ENCODE measurements at places on chromosomes 5 and 9.
A peak's percentile ranks its signal among the peaks of the same experiment; 100 is the strongest.

- no peak for DNase-seq
Measured at GRCh38 chr9:128103589-128103962, 24.0 kb downstream of the PTGES2 start.

DNA sequence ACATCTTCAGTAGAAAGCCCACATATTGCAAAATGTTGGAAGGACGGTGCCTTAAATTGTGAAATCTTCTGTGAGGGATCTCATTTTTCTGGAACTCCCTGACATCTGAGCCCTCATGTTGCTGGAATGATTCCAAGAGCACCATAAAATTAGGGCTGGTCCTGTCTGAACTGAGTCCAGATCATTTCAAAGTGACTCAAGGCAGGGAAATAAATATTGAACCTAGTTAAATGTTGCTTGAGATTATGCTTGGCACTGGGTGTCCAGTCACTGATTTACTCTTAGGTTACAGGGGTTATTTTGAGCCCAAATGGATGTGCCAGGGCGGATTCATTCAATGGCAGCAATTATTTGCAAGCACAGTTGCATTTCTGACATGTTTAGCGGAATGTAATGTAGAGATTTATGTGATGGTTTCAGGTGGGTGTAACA lies 437.0 kb downstream of the PIK3R1 start:
- DNase-seq: peak; percentile 13

GRCh38 chr9:126379661-126380360 lies 53.2 kb downstream of the MVB12B start:
- DNase-seq: no peak

DNA sequence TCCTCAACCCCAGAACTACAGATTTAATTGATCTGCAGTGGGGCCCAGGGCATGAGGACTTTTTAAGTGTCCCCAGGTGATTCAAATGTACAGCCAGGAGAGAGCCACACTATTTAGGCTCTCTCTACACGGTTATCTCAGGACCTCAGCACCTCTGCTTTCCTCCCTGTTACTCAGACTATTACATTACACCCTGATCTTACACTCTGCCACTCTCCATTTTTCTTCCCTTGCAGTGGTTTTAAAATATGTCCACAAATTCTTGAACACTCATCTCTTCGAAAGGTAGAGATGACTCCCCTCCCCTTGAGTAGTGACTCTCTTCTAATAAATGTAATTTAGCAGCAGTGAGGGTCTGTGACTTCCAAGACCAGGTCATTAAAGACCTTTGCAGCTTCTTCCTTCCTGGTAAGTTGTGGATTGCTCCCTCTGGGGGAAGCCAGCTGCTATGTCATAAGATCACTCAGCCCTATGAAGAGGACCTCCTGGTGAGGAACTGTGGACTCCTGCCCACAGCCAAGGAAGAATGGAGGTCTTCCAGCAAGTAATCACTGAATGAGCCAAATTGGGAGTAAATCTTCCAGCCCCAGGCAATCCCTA lies 87.5 kb upstream of the SSBP2 start:
- no peak for DNase-seq

GRCh38 chr9:107161338-107161737 lies 121.7 kb upstream of the RAD23B start:
- no peak for DNase-seq

- DNase-seq: no peak
Measured at GRCh38 chr5:11334404-11334803, 569.8 kb downstream of the CTNND2 start.

- no peak for DNase-seq
Measured at GRCh38 chr9:127754099-127755060, 19.3 kb upstream of the TOR2A start.

DNA sequence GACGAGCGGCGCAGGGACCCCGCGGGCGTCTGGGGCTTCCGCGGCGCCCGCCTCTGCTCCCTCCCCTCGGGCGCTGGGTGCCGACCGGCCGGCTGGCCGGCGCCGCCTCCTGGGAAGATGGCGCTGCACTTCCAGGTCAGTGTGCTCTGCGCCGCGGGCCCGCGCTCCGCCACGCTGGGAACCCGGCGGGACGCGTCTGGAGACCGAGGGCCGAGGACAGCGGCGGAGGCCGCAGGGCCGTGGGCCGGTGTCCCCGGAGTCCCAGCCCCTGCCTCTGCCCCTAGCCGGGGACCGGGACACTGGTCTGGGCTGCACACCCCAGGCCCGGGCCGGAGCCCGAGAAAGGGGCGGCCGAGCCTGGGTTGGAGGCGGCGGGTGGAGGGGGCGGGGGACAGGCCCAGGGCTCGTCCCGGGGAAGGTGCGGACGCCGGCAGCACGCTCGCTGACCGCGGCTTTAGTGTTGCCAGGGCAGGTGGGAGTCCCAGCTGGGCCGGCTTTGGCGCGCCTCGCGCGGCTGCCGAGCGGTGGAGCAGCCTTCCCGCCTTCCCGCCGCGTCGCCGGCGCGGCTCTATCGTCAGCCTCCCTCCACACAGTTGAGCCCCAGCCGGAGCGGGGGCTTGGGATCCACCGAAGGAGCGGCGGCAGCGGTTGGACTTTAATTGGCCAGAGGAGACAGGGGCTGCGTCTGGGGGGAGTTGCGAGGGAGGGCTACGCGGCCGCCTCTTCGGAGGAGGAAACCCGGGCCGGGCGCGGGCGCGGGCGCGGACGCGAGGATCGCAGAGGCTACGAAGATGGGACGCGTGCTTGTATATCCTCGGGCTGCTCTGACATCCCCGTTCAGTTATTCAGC lies at the start of gene RANBP17:
Gene RANBP17 (plus strand): TSS at position 102 of the 850 bp plus-strand sequence.
- peak; percentile 80 for DNase-seq

DNA sequence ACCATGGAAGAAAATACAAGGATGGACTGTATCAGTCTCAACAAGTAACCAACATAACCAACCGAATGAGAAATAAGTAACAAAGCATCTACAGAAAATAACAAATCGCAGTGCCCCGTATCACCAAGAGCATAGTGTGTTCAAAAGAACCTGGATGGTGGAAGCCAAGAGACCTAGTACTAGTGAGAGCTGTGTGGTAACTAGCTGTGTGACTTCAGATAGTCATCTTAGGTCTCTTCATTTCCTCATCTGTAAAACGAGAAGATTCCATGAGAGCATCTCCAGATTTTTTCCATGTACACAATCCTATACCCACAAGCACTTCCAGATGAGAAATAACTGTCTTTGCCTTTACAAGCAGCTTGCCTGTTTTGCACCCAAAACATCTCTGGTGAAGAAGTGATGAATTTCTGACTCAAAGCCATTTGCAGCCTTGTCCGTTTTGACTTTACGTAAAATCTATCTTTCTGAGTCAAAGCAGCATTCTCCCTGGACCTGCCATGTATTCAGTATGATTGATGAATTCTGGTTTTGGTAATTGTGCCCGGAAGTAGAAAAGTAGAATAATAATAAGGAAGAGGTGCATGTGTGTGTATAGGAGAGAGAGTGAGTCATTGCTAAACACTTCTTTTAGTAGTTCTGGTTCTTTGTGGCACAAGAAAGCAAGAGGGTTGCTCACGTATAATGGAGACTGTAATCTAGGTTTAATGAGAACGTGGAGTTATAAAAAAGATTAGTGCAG lies 41.0 kb downstream of the AOPEP start:
- no peak for DNase-seq

DNA sequence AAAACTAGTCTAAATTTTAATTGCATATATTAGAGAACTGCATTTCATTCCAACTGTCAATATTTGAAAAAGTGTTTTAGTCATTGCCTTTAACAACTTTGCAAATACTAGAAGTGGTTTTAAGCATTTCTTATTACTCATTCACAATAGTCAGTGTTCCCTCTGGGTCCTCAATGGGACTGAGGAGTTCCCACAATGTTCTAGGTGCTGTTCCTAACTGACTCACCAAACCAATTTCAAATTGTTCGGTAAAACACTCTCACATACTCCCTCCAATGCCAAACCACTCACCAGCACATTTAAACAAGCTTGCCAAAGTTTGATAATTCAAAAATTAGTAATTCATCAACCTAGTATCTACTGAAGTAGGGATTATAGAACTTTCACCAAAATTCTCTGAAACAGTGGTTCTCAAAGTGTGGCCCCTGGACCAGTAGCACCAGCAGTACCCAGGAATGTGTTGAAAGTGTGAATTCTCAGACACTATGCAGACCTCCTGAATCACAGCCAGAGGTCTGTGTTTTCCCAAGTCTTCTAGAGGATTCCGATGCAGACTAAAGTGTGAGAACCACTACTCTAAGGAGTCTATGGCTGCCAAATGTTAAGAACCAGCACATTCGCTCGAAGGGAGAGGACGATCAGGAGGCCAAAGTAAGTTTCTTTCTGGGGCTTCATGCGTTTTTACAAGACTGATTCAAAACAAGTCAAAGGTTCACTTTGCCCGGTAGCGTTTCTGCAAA lies 72.8 kb downstream of the APBA1 start:
- no peak for DNase-seq

DNA sequence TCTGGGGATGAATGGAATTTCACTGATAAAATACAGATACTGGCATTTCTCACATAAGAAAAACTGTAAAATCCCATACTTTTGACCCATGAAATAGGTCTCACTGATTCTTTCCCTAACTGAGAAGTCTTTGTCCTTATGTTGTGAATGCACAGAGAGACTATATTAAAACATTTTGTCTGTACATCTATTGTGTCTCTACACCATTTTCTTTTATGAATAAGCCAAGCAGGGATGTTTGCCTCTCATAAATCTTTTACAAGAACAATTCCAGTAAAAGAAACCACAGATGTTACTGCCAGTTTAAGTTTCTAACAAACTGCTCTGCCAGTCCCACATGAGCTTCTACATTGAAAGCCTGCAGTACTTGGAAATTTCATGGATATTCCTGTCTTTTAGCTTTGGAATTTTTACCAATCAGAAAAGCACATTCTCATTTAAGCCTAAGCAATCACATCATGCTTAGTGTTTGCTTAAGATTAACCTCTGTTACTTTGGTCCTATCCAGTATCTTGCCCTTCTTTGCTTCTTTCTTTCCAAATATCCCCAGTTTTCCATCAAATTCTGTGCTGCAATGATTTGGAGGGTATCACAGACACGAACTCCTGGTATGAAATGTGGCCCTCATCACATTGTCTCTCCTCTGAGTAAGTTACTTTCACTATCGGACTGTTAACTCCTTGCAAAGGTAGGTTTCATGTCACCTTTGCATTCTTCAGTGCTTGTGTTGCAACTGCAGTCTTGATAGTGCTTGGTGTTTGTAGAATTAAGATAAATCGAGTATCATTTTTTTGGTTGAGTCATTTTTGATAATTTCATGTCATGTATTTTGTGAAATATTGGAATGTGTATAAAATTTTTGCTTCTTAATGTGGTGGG lies 415.1 kb upstream of the ADAMTSL1 start:
- no peak for DNase-seq

DNA sequence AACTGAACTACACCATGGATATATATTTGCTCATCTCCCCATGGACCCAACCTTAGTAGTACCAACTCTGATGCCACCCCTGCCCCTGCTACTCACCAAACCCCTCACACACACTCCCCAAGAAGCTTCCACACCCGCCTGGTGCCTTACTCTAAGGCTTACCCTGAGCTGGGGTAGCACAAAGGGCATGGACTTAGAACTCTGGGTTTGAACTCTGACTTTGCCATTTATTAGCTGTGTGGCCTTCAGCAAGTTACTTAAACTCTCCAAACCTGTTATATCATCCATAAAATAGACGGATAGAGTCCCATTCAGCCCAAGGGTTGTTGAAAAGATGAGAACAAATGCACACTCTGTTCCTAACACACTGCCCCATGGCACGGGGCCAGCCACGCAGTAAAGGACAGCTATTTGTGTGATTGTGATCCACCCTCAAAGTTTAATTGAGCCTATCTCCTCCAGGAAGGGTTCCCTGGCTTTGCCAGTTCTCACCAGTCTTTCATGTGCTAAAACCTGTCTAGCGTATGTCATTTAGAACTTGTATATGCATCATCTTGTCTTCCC lies 111.0 kb downstream of the KLHL3 start:
- DNase-seq: no peak

DNA sequence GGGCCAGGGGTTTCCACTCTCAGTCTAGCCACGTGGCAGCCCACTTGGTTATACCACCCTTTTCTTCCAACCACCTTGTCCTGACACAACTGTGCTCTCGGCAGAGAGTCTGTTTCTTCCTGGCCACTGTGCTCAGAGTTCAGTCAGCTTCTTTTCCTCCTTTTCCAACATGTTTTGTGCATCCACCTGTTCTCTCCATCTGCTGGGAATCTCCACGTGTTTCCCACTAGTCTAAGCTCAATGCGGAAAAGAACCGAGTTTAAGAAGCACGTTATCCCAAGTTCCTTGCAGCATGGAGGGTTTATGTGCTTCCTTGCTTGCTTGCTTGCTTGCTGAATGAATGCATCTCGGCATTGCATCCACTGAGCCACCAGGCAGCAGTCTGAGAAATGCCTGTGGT lies 543.6 kb upstream of the DAP start:
- DNase-seq: no peak

Data from mucosa of descending colon (tissue), 3 donors.